ENCODE measurements at places on chromosomes 12 and 14.

DNA sequence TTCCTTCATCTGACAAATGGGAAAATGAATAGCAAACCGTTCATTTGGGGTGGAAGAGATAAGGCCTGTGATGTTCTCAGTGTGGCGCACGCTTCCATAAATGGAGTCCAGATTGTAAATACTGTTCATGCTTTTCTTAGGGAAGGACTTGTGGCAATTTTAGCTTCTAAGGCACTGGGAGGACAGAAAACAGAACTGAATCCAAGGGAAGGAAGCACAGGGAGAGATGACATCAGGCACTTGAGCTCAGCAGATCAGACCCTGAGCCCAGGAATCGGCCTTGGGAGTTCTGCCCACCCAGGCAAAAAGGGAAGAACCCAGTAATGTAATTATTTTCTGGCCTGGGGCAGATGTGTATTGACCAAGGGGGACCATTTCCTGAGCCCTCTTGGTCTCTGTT lies 7.2 kb upstream of the SH2B3 start:
- DNase-seq: peak; percentile 31

DNA sequence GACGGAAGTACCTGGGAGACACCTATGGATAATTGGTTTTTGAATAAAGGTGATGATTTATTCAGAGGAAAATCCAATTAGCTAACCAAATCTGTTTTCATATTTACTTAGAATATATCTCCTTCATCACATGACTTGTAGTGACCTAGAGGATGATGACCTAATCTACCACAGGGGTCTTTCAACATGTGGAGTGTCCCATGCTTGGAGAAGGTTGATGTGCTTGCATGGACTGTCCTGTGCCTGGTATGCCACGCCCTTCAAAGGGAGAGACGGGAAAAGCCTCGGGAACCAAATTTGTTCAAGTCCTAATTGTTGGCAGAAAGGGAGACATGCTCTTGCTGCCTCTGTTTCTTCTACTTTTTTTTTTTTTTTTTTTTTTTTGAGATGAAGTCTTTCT lies 11.8 kb upstream of the PAPLN start:
- no peak for DNase-seq

DNA sequence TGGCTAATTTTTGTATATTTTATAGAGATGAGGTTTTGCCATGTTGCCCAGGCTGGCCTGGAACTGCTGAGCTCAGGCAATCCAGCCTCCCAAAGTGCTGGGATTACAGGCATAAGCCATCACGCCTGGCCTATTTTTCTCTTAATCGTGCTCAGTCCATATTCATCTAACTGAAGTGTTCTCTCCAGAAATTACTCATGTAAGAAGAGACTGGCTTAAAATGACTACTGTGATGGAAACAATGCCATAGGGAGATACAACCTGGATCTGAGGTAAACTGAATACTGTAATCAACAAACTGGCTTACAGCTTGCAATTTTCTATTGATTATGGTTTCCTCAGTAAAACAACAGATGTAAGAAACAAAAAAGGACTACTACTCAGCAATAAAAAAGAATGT lies 21.1 kb downstream of the NUMB start:
- no peak for DNase-seq

- DNase-seq: no peak
These were observed 976.7 kb upstream of the TMEM132C start for GRCh38 chr12:127290251-127290650.
